ENCODE measurements at places on chromosomes 4 and X. TPM values are rescaled to one million over a fixed set of nuclear protein-coding genes. Genes with fewer than 3 reads are reported as not detected.
A peak's percentile ranks its signal among the peaks of the same experiment; 100 is the strongest.

GRCh38 chrX:108268434-108269080 lies 169.7 kb downstream of the COL4A6 start:
- H3K4me3 ChIP-seq = no peak overlapping the region
- H3K27ac ChIP-seq = no peak overlapping the region

DNA sequence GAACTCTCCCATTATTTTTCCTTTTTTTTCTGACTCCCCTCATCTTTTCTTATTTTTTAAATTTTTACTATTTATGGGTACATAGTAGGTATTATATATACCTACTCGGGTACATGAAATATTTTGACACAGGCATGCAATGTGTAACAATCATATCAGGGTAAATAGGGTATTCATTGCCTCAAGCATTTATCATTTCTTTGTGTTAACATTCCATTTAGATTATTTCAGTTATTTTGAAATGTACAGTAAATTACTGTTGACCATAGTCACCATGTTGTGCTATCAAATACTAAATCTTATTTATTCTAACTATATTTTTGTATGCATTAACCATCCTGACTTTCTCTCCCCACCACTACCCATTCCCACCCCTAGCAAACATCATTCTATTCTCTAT lies 33.8 kb upstream of the SLIT2 start:
- H3K4me3 ChIP-seq = no peak overlapping the region
- no peak for DNase-seq
- H3K27me3 ChIP-seq = no peaks in the 10 kb centered on the region
- no peaks in the 10 kb centered on the region for H3K36me3 ChIP-seq
- H3K4me1 ChIP-seq = no peaks in the 10 kb centered on the region

DNA sequence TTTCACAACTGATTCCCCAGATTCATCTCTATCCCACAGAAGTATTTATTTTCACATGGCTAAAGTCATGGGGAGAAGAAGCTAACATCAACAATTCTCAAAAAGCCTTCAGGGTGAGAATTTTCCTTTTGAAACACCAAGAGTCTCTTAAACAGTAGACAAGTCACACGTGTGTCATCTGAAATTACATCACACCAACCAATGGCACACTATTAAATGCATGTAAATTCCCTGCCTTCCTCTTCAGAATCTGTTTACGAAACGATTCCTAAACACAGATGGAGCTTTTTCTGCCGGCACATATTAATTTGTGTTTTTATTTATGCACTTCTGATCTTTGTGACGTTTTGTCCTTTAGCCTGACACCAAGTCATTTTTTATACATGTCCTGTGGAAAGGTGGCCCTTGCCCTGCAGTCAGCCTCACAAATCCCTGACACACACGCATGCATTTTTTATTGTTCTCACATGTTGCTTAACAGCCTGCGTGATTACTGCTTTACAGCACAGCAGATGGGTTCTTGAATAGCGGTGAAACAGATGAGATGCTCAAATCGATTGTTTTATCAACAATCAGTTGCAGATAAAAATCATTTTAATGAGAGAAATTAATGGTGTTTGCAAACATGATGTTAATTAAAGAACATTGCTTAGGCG lies 735.9 kb upstream of the TENM3 start:
- no peak overlapping the region for H3K27ac ChIP-seq
- no peak overlapping the region for H3K4me3 ChIP-seq
- DNase-seq = no peak
- peaks cover 57% of the 10 kb centered on the region for H3K4me1 ChIP-seq

GRCh38 chr4:146029939-146030710 lies 91.5 kb upstream of the ZNF827 start:
- H3K4me3 ChIP-seq = no peak overlapping the region
- peaks cover 2% of the 10 kb centered on the region for H3K27me3 ChIP-seq
- H3K27ac ChIP-seq = peak overlapping the region; percentile 9
- H3K4me1 ChIP-seq = peaks cover 6% of the 10 kb centered on the region

DNA sequence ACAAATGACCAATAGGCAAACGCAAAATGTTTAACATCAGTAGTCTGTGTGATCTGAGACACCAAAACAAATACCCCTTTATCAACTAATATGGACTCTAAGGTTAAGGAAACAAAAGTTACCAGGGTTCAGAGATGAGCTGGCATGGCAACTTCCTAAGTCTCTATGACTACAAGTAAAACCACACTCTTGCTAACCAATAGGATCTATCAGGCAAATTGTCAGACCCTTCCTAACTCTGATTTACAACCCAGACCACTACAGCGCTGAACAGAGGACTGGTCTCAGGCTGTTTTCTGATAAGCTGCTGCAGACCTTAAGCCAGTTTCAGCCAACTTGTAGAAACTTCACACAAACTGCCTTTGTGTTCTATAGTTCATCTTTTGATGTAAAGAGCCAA lies 608.0 kb downstream of the TLL1 start:
- H3K4me3 ChIP-seq = no peak overlapping the region
- H3K36me3 ChIP-seq = no peaks in the 10 kb centered on the region
- no peak overlapping the region for H3K27ac ChIP-seq

- DNase-seq = no peak
- H3K4me3 ChIP-seq = no peak overlapping the region
- peaks cover 5% of the 10 kb centered on the region for H3K4me1 ChIP-seq
Measured at GRCh38 chr4:30399476-30399875, 320.7 kb upstream of the PCDH7 start.

- H3K4me3 ChIP-seq = peak overlapping the region; percentile 85
- H3K4me1 ChIP-seq = peaks cover 6% of the 10 kb centered on the region
- peak; percentile 4 for DNase-seq
- no peak overlapping the region for H3K27ac ChIP-seq
- H3K27me3 ChIP-seq = no peaks in the 10 kb centered on the region
Measured at GRCh38 chrX:11426712-11427452, 133.7 kb downstream of the AMELX start.

DNA sequence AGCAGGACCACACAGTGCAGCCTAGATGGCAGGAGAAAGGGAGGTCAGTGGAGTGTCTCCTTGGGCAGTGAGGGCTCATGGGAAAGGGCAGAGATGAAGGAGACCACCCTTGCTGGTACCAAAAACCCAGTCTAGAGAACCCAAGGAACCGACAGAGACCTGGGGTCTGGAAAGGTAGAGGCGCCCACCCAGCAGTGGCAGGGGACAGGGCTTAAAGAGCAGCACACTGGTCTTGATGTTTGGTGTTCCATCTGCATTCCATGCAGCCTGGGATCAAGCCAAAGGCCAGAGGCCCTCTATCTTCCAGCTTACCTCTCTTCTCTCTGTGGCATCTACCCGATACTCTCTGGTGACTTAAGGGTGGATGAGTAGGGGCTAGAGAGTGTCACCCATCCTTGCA lies 127.5 kb downstream of the PJA1 start:
- no peak for DNase-seq
- H3K36me3 ChIP-seq = no peaks in the 10 kb centered on the region
- H3K27ac ChIP-seq = no peak overlapping the region
- H3K27me3 ChIP-seq = peaks cover 2% of the 10 kb centered on the region

DNA sequence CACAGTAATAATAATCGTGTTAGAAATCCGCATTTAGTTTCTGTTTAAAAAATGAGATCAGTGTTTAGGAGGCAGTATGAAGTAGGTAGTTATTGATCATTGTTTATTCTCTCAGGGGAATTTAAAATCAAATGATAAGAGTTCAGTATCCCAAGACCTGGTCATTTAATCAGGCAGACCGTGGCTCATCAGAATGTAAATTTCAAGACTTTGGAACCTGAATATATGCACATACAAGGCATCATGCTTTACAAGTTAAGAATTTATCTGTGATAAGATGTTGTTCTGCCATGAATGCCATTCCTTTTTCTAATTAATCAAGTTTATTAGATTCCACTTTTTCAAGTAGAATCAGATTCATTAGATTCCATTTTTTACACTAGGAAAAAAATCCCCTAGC lies 133.5 kb upstream of the MAOA start:
- H3K27ac ChIP-seq = no peak overlapping the region
- H3K4me1 ChIP-seq = no peaks in the 10 kb centered on the region
- no peak overlapping the region for H3K4me3 ChIP-seq
- DNase-seq = no peak

GRCh38 chr4:37562592-37562991 lies 123.6 kb downstream of the RELL1 start:
- no peaks in the 10 kb centered on the region for H3K36me3 ChIP-seq
- no peak overlapping the region for H3K4me3 ChIP-seq
- no peaks in the 10 kb centered on the region for H3K27me3 ChIP-seq
- no peaks in the 10 kb centered on the region for H3K4me1 ChIP-seq
- no peak overlapping the region for H3K27ac ChIP-seq

GRCh38 chrX:24494647-24495075 lies 29.6 kb downstream of the PDK3 start:
- H3K27ac ChIP-seq = peak overlapping the region; percentile 13
- peaks cover 10% of the 10 kb centered on the region for H3K4me1 ChIP-seq
- no peaks in the 10 kb centered on the region for H3K36me3 ChIP-seq
- no peaks in the 10 kb centered on the region for H3K27me3 ChIP-seq
- H3K4me3 ChIP-seq = no peak overlapping the region

- H3K36me3 ChIP-seq = peaks cover 4% of the 10 kb centered on the region
- H3K27me3 ChIP-seq = peaks cover 3% of the 10 kb centered on the region
- no peak for DNase-seq
- no peak overlapping the region for H3K27ac ChIP-seq
- H3K4me1 ChIP-seq = no peaks in the 10 kb centered on the region
Measured at GRCh38 chrX:968148-968965, 244.1 kb downstream of the CRLF2 start.

GRCh38 chrX:16834806-16835205 lies 35.4 kb downstream of the RBBP7 start:
- no peaks in the 10 kb centered on the region for H3K27me3 ChIP-seq
- H3K4me1 ChIP-seq = peaks cover 2% of the 10 kb centered on the region
- DNase-seq = no peak
- no peak overlapping the region for H3K27ac ChIP-seq
- peaks cover 6% of the 10 kb centered on the region for H3K36me3 ChIP-seq

DNA sequence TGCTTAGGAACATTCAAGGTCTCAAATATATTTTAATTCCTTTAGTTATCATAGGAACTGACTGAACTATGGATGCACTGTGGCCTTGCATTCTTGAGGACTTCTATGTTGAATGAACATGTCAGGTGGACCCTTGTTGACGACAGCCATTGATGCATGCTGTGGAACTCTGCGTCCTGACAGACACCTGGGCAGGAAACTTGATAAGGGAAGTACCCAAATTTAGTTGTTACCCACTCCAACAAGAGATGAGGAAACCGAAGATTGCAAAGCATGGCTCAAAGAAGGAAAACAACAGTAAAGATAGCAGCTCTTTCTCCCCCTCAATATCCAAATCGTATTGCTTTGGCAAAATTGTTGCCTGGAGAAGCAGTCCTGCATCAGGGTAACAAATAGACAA lies 540.0 kb upstream of the NR3C2 start:
- no peaks in the 10 kb centered on the region for H3K4me1 ChIP-seq
- no peaks in the 10 kb centered on the region for H3K27me3 ChIP-seq
- no peak for DNase-seq
- no peak overlapping the region for H3K27ac ChIP-seq
- no peak overlapping the region for H3K4me3 ChIP-seq
- no peaks in the 10 kb centered on the region for H3K36me3 ChIP-seq

DNA sequence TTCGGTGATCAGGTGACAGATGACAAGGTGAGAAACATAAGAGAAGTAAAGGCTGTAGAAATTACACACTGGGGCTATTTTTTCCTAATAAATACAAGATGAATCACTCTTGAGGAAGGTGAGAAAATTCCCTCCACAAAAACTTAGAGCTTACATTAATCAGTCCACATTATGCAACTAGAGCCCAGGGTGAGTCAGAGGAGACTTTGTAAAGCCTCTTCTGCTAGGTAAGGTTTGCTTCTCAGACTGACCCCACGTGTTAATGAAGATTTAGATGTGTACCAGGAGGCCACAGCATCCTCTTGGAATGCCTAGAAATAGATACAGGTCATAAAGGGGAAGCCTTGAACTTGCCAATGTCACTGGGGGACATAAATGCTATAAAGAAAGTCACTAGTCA lies 396.0 kb upstream of the SMIM31 start:
- H3K27ac ChIP-seq = no peak overlapping the region
- no peaks in the 10 kb centered on the region for H3K27me3 ChIP-seq
- no peaks in the 10 kb centered on the region for H3K36me3 ChIP-seq
- DNase-seq = no peak

DNA sequence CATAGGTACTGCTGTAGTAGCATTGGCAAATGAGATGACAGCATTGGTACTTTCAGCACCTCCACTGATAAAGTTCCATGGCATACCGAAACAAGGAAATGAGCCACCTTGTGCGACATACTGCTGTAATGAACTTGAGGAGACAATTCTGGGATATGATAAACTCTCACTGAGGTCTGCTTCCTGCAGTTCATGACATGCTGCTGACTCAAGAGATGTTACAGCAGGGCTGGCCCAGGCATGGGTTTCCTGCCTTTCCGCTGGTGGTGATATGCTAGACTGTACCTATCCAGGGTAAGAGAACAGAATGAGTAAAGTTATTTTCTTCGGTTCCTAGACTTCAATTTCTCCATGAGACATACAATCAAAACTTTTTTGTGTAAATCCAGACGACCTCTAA lies 17.1 kb downstream of the BEND2 start:
- no peaks in the 10 kb centered on the region for H3K36me3 ChIP-seq
- peaks cover 2% of the 10 kb centered on the region for H3K27me3 ChIP-seq
- no peak overlapping the region for H3K4me3 ChIP-seq
- H3K27ac ChIP-seq = no peak overlapping the region

- peak overlapping the region; percentile 81 for H3K27ac ChIP-seq
- H3K36me3 ChIP-seq = no peaks in the 10 kb centered on the region
- DNase-seq = no peak
- H3K4me1 ChIP-seq = peaks cover 35% of the 10 kb centered on the region
Measured at GRCh38 chr4:61204353-61205060, 4.4 kb downstream of the ADGRL3 start.

- H3K4me3 ChIP-seq = no peak overlapping the region
- H3K4me1 ChIP-seq = no peaks in the 10 kb centered on the region
- H3K27me3 ChIP-seq = no peaks in the 10 kb centered on the region
Measured at GRCh38 chr4:157582141-157582540, 361.6 kb downstream of the GRIA2 start.

- peaks cover 2% of the 10 kb centered on the region for H3K27me3 ChIP-seq
- no peak overlapping the region for H3K4me3 ChIP-seq
- H3K4me1 ChIP-seq = no peaks in the 10 kb centered on the region
- DNase-seq = no peak
- H3K36me3 ChIP-seq = no peaks in the 10 kb centered on the region
Measured at GRCh38 chr4:150072471-150072870, 5.8 kb upstream of the DCLK2 start.

GRCh38 chr4:111556141-111556781 lies 589.0 kb upstream of the FAM241A start:
- H3K36me3 ChIP-seq = no peaks in the 10 kb centered on the region
- no peak overlapping the region for H3K4me3 ChIP-seq
- DNase-seq = no peak
- no peaks in the 10 kb centered on the region for H3K4me1 ChIP-seq
- H3K27me3 ChIP-seq = no peaks in the 10 kb centered on the region

Gene FGD1
- total RNA-seq = 15.6 TPM

Gene SYP
- 1.8 TPM for total RNA-seq

Gene MCF2
- 0.67 TPM for total RNA-seq

Gene ARR3
- total RNA-seq = not detected

Gene G3BP2
- total RNA-seq = 209 TPM

Gene RAI2
- total RNA-seq = 7.0 TPM

Gene PHOX2B
- not detected for total RNA-seq

Gene NAA15
- 37.8 TPM for total RNA-seq

Gene INTS6L
- total RNA-seq = 9.6 TPM

Gene DUSP9
- not detected for total RNA-seq

Gene RHOXF2B
- total RNA-seq = not detected
